ENCODE measurements at places on chromosomes 1 and 21. TPM values are rescaled to one million over a fixed set of nuclear protein-coding genes. Genes with fewer than 3 reads are reported as not detected.

SERTAD4 gene
- 7.6 TPM for total RNA-seq

CHIA gene
- not detected for total RNA-seq

PIK3CD gene
- total RNA-seq: 6.6 TPM

CHRM3 gene
- 26.8 TPM for total RNA-seq

- H3K4me3 ChIP-seq: no peak overlapping the region
- no peak overlapping the region for H3K27ac ChIP-seq
- peaks cover 3% of the 10 kb centered on the region for H3K36me3 ChIP-seq
- H3K4me1 ChIP-seq: peaks cover 15% of the 10 kb centered on the region
- DNase-seq: no peak
- no peaks in the 10 kb centered on the region for H3K27me3 ChIP-seq
Measured at GRCh38 chr1:232509570-232509969, 120.4 kb downstream of the SIPA1L2 start.

DNA sequence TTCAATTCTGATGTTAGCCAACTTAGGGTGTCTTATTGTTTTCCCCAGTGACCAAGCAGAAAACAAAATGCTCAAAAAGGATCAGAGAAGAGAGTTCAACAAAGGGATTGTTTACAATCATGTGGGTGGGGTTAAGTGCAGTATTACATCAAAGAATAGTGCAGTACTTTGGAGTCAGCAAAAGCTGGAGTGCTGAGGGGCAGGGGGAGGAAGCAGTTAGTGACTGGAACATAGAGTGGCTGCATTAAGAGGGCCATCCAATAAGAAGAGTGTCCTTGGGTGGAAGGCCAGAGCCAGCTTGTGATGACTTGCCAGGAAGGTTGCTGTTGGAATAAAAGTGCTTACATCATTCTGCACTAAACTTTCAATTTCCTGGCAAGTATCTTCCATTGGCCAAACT lies 175.5 kb downstream of the CYYR1 start:
- DNase-seq: no peak
- no peaks in the 10 kb centered on the region for H3K27me3 ChIP-seq
- H3K4me3 ChIP-seq: no peak overlapping the region
- H3K27ac ChIP-seq: no peak overlapping the region

GRCh38 chr1:55468142-55468795 lies 253.1 kb upstream of the USP24 start:
- H3K36me3 ChIP-seq: no peaks in the 10 kb centered on the region
- H3K4me3 ChIP-seq: no peak overlapping the region
- no peak for DNase-seq
- H3K27ac ChIP-seq: no peak overlapping the region

DNA sequence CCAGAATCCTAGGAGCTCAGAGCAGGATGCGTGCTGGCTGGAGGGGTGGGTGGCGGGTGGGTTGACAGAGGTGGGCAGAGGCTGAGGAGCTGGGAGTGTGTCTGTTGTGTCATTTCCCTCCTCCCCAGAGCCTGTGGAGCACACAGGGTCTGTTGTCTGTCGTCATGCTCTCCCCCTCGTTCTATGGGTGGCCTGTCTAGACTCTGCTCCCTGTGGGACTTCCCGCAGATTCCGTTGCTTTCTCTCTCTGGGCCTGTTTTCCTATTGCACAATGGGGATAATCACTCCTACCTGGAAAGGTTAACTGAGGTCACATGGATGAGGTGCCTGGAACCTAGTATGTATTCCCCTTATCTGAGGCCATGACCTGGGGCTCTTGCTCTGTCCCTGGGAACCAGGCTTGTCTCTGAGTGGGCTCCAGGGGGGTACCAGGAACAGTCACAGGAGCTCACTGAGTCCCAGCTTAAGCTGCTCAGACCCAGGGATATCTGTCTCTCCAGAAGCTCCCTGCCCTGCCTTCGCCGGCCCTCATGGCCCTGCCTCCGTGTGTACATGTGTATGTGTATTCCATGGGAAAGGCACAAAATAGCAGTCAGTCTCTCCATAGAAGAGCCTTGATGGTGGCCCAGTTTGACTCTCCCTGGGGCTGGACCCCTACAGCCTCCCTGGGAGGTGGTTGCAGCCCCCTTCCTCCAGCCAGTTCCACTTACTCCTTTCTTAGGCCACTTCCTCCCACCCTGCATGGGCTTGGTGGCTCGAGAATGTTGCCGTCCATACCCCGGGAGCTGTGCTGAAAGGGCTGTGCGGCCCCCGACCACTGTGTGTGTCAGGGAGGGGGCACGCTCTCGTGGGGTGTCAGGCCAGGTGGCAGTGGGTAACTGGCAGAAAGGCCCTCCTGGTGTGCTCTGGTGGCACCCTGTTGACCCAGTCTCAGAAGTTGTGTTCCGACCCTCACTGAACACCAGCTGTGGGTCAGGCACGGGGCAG lies 17.9 kb downstream of the PTPRF start:
- no peaks in the 10 kb centered on the region for H3K27me3 ChIP-seq
- DNase-seq: no peak
- peaks cover 70% of the 10 kb centered on the region for H3K36me3 ChIP-seq
- H3K27ac ChIP-seq: no peak overlapping the region
- H3K4me1 ChIP-seq: peaks cover 62% of the 10 kb centered on the region
- no peak overlapping the region for H3K4me3 ChIP-seq

DNA sequence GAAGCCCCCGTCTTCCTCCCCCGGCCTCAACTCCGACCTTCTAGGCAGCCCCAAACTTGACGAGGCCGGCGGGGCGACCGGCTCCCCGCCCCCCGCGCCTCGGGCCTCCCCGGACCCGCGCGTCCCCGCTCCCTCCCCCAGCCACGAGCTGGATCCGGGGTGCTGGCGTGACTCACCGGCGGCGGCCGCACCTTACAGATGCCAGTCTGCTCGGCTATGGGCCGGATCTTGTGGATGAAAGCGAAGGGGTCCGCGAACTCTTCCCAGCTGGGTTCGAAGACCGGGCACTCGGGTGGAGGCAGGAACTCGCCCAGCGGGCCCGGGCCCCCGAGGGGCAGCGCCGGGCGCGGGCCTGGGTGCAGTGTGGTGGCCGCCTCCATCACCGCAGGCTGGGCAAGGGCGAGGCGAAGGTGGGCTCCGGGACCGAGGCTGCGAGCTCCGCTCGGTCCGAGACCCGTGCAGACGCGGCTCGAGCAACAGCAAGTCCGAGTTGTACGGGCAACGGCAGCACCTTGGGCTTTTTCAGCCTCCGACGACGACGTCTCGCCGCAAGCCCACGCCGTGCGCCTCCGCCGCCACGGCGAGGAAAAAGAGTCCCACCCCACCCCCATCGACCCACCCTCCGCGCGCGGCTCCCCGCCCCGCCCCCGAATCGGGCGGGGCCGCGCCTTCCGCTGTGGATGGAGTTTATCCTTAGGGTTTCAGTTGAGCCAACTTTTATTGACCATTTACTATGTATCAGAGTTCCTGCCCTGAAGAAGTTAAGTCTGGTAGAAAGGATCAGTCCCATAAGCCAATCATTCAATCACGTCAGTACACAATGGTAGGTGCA lies at the start of gene KDM5B:
TSS of gene KDM5B (minus strand) at position 496 of the 832 bp plus-strand sequence. CDS start at position 380, 116 bp downstream.
- peak; percentile 92 for DNase-seq
- H3K4me3 ChIP-seq: peak within 1 kb of the TSS; percentile 62
- H3K36me3 ChIP-seq: no peaks in the 10 kb centered on the region
- H3K4me1 ChIP-seq: peaks cover 22% of the 10 kb centered on the region
- H3K27ac ChIP-seq: peak within 1 kb of the TSS; percentile 69
- H3K27me3 ChIP-seq: no peaks in the 10 kb centered on the region

DNA sequence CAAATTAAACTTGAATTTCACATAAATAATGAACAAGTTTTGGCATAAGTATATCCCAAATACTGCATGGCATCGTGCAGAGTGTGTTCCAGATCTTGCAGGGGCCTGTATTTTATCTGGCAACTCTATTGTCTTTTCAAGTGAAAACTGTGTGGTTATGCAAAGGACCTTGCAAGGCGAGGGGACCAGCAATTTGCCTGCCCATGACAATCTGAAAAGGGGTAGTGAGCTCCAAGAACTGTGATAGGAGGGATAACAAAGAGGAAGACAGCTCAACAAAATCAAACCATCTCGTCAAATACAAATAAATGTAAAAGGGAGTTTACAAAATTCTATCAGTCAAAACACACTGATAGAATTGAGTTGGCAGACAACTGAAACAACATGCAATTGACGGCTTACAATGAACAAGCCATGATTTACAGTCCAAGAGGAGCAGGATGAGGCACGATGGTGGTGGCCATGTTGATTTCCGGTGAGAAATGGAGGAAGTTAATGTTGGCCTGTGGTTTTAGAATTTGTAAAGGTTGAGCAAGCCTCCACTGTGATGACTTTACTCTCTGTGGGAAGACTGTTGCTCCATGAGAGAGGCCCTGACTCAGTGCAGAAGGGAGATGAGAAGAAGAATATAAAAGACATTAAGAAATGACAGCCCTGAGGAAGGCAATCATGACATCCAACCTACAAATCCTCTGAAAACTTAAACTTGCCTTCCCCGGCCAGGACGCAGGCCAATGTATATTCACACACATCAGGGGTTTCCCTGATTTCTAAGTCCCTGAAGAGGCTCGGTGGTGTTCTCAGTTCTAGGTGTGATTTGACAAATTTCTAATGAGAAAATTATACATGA lies 132.2 kb downstream of the ADSS2 start:
- H3K36me3 ChIP-seq: no peaks in the 10 kb centered on the region
- H3K27me3 ChIP-seq: no peaks in the 10 kb centered on the region
- H3K27ac ChIP-seq: no peak overlapping the region
- DNase-seq: no peak
- H3K4me3 ChIP-seq: no peak overlapping the region

- no peak overlapping the region for H3K4me3 ChIP-seq
- H3K27ac ChIP-seq: peak overlapping the region; percentile 17
- peaks cover 15% of the 10 kb centered on the region for H3K36me3 ChIP-seq
- H3K27me3 ChIP-seq: no peaks in the 10 kb centered on the region
- no peaks in the 10 kb centered on the region for H3K4me1 ChIP-seq
Measured at GRCh38 chr21:32370998-32371766, 21.6 kb downstream of the URB1 start.

DNA sequence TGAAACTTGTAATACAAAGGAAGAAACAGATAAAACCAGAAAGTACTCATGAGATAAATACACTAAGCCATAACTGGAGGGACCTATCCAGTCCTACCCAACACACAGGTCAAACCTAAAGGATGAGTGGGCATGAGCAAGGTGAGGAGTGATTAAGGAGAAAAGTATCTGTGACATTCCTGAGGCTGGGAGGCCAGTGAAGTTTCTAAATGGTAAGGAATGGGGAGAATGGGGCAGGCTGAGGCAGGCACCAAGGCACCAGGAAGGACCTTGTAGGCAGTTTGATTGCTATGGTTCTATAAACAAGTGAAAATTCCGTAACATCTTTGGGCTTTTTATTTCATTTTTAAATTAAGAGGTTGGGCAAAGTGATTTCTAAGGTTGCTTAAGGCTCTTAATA lies 10.4 kb downstream of the DDX59 start:
- H3K27me3 ChIP-seq: no peaks in the 10 kb centered on the region
- no peak overlapping the region for H3K4me3 ChIP-seq
- peaks cover 33% of the 10 kb centered on the region for H3K36me3 ChIP-seq

DNA sequence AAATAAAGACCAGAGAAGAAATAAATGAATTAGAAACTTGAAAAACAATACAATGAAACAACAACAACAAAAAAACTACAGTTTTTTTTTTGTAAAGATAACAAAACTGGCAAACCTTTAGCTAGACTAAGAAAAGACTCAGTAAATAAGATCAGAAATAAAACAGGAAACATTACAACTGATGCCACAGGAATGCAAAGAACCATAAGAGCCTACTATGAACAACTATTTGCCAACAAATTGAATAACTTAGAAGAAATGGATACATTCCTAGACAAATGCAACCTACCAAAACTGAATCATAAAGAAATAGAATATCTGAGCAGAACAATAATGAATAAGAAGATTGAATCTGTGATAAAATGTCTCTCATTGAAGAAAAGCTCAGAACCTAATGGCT lies 742.0 kb downstream of the ADGRL2 start:
- DNase-seq: no peak
- H3K27me3 ChIP-seq: no peaks in the 10 kb centered on the region
- no peak overlapping the region for H3K4me3 ChIP-seq
- H3K27ac ChIP-seq: no peak overlapping the region

DNA sequence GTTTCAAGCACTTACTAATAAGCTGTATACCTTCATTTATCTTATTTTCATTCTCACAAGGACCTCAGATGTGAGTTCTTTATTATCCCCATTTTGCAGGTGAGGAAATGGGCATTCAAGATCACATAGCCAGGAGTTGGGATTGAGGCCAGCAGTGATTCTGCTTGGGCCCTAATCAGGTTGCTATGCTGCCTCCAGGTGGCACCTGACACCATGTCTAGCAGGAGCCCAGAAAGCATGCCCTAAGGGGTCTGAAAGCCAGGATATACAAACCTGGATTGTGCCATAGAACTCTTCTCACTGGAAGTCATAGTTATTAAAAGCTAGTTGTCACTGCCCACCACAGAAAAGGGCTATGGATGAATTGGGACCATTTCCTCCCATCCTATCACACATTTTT lies 61.1 kb downstream of the FYB2 start:
- H3K4me3 ChIP-seq: no peak overlapping the region
- H3K27me3 ChIP-seq: no peaks in the 10 kb centered on the region
- H3K4me1 ChIP-seq: no peaks in the 10 kb centered on the region
- DNase-seq: no peak

- H3K4me3 ChIP-seq: no peak overlapping the region
- peaks cover 23% of the 10 kb centered on the region for H3K27me3 ChIP-seq
- peaks cover 10% of the 10 kb centered on the region for H3K36me3 ChIP-seq
- H3K4me1 ChIP-seq: peaks cover 15% of the 10 kb centered on the region
- H3K27ac ChIP-seq: no peak overlapping the region
Measured at GRCh38 chr1:1175221-1176062, 1.8 kb downstream of the TTLL10 start.

- no peak for DNase-seq
- no peaks in the 10 kb centered on the region for H3K27me3 ChIP-seq
- H3K4me1 ChIP-seq: peaks cover 18% of the 10 kb centered on the region
- H3K4me3 ChIP-seq: no peak overlapping the region
- H3K27ac ChIP-seq: peak overlapping the region; percentile 16
- no peaks in the 10 kb centered on the region for H3K36me3 ChIP-seq
Measured at GRCh38 chr1:164771041-164771618, 212.1 kb downstream of the PBX1 start.

DNA sequence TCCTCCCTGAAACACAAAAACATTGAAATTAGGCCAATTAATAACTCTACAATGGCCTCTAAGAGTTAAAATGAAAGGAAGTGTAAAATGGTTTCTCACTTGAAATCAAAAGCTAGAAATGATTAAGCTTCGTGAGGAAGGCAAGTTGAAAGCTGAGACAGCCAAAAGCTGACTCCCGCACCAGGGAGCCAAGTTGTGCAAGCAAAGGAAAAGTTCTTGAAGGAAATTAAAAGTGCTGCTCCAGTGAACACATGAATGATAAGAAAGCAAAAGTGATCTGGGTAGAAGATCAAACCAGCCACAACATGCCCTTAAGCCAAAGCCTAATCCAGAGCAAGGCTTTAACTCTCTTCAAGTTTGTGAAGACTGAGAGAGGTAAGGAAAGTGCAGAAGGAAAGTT lies 22.8 kb downstream of the CYYR1 start:
- H3K36me3 ChIP-seq: no peaks in the 10 kb centered on the region
- H3K27me3 ChIP-seq: no peaks in the 10 kb centered on the region
- DNase-seq: peak; percentile 15
- H3K4me1 ChIP-seq: no peaks in the 10 kb centered on the region
- no peak overlapping the region for H3K4me3 ChIP-seq

Measured in spinal cord (tissue), 10 donors.